ENCODE measurements at places on chromosomes 4 and X.

- no peak for DNase-seq
Observed at GRCh38 chrX:63471004-63471403, 119.9 kb upstream of the SPIN4 start.

DNA sequence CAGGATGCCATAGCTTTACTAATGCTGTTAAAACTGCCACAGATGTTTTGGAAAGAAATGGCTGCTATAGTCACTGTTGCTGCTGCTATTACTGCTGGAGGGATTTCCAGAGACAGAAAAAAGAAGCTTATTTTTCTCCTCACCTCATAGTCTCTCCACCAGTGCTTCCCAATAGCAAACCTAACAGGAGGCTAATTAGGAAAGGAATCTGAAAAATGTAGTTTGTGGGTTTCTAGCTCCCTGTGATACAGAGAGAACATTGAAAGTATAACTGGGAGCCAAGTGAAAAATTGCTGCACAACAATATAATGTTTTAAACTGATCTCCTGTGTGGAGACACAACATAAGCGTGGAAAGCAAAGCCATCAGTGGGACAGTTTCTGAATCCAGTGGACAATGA lies 8.6 kb upstream of the TSPAN7 start:
- no peak for DNase-seq

GRCh38 chr4:17786567-17786966 lies 5.1 kb upstream of the FAM184B start:
- DNase-seq = no peak

GRCh38 chr4:15653864-15654592 lies 1.1 kb downstream of the FBXL5 start:
- DNase-seq = no peak

DNA sequence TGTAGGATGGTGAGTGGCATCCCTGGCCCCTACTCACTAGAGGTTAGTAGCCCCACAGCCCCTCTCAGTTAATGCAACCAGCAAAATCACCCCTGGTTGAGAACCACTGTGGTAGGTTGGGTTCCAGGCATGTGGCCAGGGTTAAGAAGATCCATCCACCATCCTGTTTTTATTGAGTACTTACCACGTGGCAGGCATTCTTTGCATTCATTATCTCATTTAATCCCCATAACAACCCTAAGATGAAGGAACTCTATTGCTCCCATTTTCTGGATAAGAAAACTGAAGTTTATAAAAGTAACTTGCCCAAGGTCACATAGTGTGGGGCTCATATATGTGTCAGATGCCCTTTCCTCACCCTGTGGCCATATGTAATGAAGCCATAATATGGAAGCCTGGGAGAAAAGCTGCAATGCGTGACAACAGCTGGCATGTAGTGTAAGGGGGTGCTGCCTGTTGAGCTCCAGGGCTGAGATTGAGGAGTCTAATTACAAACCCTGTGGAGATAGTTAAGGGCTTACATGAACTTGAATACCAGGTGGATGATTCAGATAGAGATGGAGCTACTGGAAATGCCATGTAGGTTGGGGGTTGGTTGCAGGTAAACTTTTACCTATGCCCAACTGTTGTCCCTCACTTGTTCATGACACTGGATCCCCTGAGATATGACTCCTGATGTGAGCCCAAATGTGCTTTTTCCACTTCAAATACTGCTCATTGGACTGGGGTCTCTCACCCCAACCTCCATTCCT lies 100.2 kb upstream of the PGRMC2 start:
- no peak for DNase-seq

DNA sequence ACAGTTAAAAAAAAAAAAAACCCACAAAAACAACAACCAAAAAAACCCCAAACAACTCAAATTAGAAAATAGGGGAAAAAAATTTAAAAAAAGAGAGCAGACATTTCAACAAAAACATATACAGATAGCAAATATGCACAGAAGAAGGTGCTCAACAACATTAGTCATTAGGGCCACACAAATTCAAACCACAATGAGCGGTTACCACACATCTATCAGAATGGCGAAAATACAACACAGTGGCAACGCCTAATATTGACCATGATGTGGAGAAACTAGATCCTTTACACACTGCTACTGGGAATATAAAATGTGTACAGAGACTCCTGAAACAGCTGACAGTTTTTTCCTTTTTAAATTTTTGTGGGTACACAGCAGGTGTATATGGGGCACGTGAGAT lies 19.4 kb downstream of the LYAR start:
- DNase-seq = no peak

GRCh38 chrX:17537723-17538243 lies 162.8 kb downstream of the NHS start:
- no peak for DNase-seq

DNA sequence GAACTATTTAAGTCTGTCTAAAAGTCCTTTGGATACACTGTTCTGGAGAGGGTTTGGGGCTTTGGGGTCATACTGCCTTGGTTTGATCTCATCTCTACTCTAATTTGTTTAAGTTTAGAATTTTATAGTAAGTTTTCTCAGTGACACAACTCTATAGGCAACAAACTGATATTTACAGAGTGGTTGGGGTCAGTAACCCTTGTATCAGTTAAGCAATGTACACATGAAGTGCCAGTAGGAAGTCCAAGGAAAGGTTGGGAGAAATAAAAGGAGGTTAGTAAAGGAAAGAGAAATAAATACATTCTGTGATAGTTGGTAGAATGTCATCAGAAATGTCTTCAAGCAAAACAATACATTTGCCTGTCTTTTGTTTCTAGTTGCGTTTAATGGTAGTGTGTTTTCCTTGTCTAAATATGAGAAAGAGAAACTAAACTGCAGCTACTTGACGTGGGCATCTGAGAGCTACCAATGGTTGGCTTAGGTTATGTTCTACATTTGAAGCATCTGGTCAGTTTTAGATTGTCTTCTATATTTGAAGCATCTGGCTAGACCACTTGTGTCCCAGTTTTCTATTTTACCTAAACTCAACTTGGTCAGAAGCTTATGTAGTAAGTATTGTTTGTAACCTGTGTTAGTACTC lies 6.9 kb downstream of the ATP7A start:
- no peak for DNase-seq

DNA sequence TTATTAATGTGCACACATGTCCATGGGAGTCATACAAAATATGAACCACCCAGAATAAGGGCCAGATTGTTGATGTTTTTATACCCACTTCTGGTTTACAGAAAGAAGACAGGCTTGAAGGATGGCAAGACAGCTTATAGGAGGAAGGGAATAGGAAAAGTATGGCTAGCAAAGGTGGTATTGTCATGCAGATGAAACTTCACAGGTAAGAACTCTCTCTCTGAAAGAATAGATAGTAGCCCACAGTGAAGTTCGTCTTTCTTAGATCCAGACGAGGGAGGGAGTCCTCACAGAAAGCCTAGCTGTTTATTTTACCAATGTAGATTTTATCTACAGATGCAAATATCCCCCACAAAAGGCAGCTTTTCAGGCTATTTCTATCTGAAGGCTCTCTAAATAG lies 43.7 kb upstream of the SPIN4 start:
- DNase-seq = no peak

DNA sequence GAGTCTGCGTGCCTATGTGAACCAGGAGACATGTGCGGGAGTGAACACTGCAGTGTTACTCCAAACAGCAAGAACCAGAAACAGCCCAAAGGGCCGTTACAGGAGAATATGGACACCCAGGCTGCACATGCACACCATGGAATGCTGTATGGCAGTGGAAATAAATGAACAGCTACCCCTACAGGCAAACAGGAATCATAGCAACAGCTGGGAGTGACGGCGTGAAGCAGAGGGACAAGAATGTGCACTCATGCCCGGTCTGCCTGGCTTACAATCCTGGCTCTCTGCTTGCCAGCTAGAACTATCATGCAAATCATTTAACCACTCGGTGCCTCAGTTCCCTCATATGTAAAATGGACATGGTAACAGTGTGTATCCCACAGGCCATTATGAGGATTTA lies 16.6 kb downstream of the GPKOW start:
- peak; percentile 1 for DNase-seq

GRCh38 chr4:20509315-20509714 lies 190.9 kb upstream of the PACRGL start:
- DNase-seq = no peak

DNA sequence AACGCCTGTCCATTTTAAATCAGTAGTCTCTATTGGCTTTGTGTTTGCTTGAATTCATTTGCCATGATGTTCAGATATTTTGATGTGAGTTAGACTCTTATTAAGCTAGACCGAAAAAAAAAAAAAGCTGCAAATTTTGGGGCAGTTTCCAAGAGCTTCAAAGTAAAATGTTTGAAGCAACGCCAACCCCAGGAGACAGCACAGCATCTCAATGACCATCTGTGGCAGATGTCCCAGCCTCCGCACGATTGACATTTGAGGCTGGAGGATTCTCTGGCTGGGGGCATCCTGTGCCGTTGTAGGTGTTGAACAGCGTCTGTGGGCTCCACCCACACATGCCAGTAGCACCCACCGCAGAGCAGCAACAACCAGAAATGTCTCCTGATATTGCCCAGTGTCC lies 17.1 kb upstream of the ARSF start:
- DNase-seq = no peak

- no peak for DNase-seq
Observed at GRCh38 chr4:94889523-94889922, 131.8 kb downstream of the BMPR1B start.

DNA sequence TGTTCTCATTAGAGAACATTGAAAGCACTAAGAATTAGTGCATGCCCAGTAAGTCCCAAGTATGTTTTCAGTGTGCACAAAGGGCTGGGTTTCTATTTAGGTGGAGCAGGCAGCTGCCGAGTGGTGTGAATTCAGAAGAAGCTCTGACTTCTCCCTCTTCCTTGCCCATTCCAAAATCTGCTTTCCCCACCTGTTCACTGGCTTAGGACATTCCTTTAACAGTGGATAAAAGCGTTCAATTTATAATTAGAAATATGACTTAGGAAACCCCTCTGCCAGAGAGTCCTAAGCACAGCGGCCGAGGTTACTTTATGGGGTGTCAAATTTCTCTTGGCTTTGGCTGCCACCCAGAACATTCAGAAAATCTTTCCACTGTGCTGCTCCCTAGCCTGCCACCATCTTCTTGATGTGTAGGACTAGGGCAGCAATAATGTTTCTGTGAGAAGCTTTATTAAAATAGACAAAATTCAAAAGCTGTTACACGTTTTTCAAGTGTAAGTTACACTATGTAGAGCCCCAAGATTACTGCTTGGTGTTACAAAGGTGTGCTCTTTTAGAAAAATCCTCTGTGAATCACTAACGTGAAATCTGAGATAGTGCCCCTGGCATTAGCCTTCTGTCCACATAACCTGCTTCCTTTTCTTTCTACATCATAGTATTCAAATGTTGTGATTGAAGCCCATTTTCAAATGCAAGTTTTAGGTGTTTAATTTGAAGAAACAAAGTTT lies 191.6 kb upstream of the ANKRD50 start:
- DNase-seq = peak; percentile 6

DNA sequence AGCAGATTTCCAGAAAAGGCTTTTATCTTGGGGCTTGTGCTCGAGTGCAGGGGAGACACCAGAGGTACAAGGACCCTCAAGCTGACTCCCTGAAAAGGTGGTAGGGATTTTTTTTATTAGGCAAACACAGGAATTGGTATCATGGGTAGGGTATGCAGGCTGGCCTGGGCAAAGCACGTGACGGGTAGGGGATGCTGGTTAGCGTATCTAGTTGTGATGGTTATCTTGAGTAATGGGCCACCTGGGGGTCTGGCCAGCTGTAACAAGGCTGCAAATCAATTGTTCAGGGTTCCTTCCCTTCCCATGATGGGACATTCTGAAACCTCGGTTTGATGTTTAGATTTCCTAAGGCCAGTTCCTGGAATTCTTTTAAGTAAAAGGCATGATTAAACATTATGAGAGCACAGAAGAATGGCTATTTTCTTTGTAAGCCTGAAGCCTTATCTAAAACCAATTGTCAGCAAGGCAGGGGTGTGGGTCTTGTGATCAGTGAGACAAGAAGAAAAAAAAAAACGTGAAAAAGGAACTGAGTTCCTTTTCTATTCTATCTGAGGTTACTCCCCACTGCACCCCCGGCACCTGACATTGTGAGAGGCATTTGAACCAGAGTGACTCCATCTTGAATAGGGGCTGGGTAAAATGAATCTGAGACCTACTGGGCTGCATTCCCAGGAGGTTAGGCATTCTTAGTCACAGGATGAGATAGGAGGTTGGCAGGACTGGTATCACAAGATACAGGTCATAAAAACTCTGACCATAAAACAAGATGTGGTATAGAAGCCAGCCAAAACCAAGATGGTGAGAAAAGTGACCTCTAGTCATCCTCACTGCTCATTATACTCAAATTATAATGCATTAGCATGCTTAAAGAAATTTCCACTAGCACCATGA lies 64.2 kb upstream of the S100G start:
- DNase-seq = no peak

GRCh38 chr4:142960126-142960525 lies 114.0 kb upstream of the INPP4B start:
- no peak for DNase-seq

- DNase-seq = no peak
Observed at GRCh38 chrX:76921176-76921575, 493.7 kb downstream of the MAGEE1 start.

GRCh38 chr4:87105101-87105845 lies 115.1 kb downstream of the KLHL8 start:
- no peak for DNase-seq
